Fibroblast of skin of right biceps (primary cell): ENCODE measurements at places on chromosomes 2 and 18.

DNA sequence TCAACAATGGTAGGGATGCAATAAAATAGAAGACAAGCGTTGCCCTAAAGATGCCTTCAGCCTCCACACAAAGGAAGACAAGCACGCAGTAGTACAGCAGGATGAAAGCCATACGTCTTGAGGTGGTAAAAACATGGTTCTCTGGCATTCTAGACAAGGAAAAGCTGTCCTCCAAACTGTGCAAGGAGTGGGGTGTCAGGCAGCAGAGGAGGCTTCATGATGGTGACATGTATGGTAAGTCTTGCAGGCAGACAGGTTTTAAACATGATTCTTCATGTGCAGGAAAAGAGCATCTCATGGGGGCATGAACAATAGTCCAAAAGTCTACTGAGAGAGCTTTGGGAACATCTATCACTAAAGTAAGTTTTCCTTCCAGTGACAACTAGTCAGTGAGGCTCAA lies 241.8 kb downstream of the STK39 start:
- DNase-seq: no peak

DNA sequence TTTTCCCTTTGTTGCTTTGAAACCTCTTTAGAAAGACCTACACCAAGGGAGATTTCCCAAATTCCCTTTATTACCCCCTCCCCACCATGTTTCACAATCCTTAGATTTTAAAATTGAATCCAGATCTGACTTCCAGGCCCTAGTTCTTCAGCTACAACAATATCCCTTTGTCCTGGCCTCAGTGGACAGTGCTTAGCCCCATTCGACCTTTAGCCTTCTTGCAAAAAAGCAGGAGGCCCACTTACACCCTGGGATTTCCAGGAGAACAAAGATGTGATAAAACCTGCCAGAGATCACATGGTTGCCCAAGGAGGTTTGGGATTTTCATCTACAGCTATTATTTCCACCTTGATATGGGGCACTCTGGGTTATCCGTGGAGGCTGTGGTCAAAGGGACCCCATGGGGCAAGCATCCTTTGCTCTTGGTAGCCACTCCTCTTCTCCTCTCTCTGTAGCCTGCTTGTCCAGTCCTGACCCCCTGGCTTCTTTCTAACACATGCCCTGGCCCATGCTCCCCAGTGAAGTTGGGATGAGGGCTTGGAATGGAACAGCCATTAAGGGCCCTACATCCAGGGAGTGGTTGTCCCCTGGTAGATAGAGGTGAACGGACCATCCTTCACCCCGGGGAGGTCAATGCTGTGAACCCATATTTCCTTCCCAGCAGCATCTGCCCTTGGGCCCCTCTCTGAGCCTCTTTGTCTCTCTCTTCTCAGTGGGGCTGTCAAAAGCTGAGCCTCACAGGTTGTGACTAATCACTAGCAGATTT lies 267.4 kb downstream of the DYSF start:
- no peak for DNase-seq

- DNase-seq: no peak
These were observed 267.0 kb downstream of the SRBD1 start for GRCh38 chr2:45344071-45344470.

GRCh38 chr2:112712903-112713584 lies 7.8 kb upstream of the NT5DC4 start:
- DNase-seq: peak; percentile 49

- DNase-seq: peak; percentile 73
These were observed at the start of gene SETBP1 for GRCh38 chr18:44680273-44681075. SETBP1 (plus strand) TSS chr18:44680888; CDS start chr18:44701347, 20,459 bp downstream.

GRCh38 chr2:135914485-135914884 lies 38.2 kb upstream of the MCM6 start:
- no peak for DNase-seq

GRCh38 chr2:59425247-59425646 lies 1128.2 kb downstream of the BCL11A start:
- DNase-seq: peak; percentile 29

DNA sequence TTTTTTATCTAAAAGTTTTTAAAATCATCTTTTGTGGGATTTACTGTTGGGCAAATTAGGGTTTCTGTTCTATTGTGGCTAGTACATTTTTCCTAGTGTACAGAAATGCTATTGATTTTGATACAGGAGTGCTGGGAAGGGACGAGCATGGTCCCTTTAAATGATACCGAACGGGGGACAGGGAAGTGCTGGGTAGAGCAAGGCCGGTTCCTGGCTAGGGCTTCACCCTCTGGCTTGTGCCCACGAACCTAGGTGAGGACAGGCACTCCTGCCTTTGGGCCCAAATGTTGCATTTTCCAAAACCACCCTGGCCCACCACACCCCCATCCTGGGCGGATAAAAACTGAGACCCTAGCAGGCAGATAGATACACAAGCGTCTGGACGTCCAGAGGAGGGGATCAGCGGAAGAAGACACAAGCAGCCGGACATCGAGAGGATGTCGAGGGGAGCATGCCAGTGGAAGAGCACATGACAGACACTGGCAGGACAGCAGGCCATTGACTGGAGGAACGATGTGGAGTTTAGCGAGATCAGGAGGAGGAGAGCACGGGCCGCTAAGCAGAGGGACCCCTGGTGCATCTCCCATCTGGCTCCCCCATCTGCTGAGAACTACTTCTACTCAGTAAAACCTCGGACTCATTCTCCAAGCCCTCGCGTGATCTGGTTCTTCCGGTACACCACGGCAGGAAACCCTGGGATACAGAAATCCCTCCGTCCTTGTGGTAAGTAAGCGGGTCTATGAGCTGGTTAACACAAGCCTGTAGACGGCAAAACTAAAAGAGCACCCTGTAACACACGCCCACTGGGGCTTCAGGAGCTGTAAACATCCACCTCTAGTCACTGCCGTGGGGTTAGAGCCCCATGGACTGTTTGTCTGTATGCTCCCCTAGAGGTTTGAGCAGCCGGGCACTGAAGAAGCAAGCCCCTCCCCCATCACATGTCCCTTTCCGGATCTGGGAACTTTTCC lies 13.5 kb upstream of the CALCRL start:
- no peak for DNase-seq

- no peak for DNase-seq
These were observed 48.9 kb upstream of the NABP1 start for GRCh38 chr2:191629001-191629453.
